Nasal cavity respiratory epithelium epithelial cell of viscerocranial mucosa (primary cell): ENCODE measurements at places on chromosomes 5 and 9. TPM values are rescaled to one million over a fixed set of nuclear protein-coding genes. Genes with fewer than 3 reads are reported as not detected.

NUDT12 gene
- total RNA-seq: 16.7 and 16.9 TPM in 2 replicates

RAB3C gene
- not detected in 2 replicates for total RNA-seq

ASPN gene
- under 0.01 TPM in 1 of 2 replicates, not detected in the other for total RNA-seq

PCDHB5 gene
- 0.34 and 1.00 TPM in 2 replicates for total RNA-seq

CDKN2A gene
- total RNA-seq: 19.5 and 21.2 TPM in 2 replicates
